ENCODE measurements at places on chromosomes 5 and 9. TPM values are rescaled to one million over a fixed set of nuclear protein-coding genes. Genes with fewer than 3 reads are reported as not detected.

Gene DCTN4
- 40.2 TPM for total RNA-seq

Gene FOXD4L4
- total RNA-seq: 0.32 TPM

Gene CRHBP
- 0.26 TPM for total RNA-seq

Gene MARCOL
- not detected for total RNA-seq

Gene PAXX
- total RNA-seq: 5.8 TPM

Gene TAL2
- not detected for total RNA-seq

Gene SLIT3
- 0.95 TPM for total RNA-seq

Gene PCDHGC5
- 3.5 TPM for total RNA-seq

Gene SIT1
- not detected for total RNA-seq

Gene TBC1D2
- total RNA-seq: 4.4 TPM

Gene NUP214
- total RNA-seq: 8.2 TPM

Gene PLPPR1
- total RNA-seq: not detected

Gene PRRT1B
- not detected for total RNA-seq

Gene INSL6
- total RNA-seq: not detected

Gene OGN
- total RNA-seq: 43.5 TPM

Gene MCIDAS
- not detected for total RNA-seq

Gene PCDH1
- total RNA-seq: under 0.01 TPM

Gene COL15A1
- 1.1 TPM for total RNA-seq

Gene DOCK2
- total RNA-seq: 2.5 TPM

Gene FBP2
- total RNA-seq: not detected

Gene PCDHB9
- 0.16 TPM for total RNA-seq

Gene FOXD4L5
- total RNA-seq: 0.09 TPM

Gene IFNA2
- not detected for total RNA-seq

Gene SPINK7
- not detected for total RNA-seq

Gene WNT8A
- total RNA-seq: not detected
